Endodermal cell (in vitro differentiated cells): ENCODE measurements at places on chromosomes 11 and 22.

GRCh38 chr11:132886335-132886734 is 646.0 kb downstream of the OPCML start:
- H3K36me3 ChIP-seq: no peaks in the 10 kb centered on the region
- DNase-seq: peak; percentile 85
- no peaks in the 10 kb centered on the region for H3K27me3 ChIP-seq

GRCh38 chr11:35247863-35248262 is 108.9 kb downstream of the CD44 start:
- no peaks in the 10 kb centered on the region for H3K4me1 ChIP-seq
- H3K4me3 ChIP-seq: no peak overlapping the region
- H3K27ac ChIP-seq: no peak overlapping the region
- no peaks in the 10 kb centered on the region for H3K36me3 ChIP-seq

- H3K36me3 ChIP-seq: no peaks in the 10 kb centered on the region
- DNase-seq: no peak
- H3K4me3 ChIP-seq: no peak overlapping the region
- no peaks in the 10 kb centered on the region for H3K4me1 ChIP-seq
Measured at GRCh38 chr11:66967670-66968425, 7.3 kb upstream of the C11orf86 start.

- H3K4me1 ChIP-seq: no peaks in the 10 kb centered on the region
- H3K27me3 ChIP-seq: no peaks in the 10 kb centered on the region
- no peak overlapping the region for H3K4me3 ChIP-seq
- H3K27ac ChIP-seq: no peak overlapping the region
Measured at GRCh38 chr22:25509374-25509791, 55.1 kb upstream of the GRK3 start.

- no peak overlapping the region for H3K27ac ChIP-seq
- H3K36me3 ChIP-seq: no peaks in the 10 kb centered on the region
- peaks cover 40% of the 10 kb centered on the region for H3K27me3 ChIP-seq
- no peaks in the 10 kb centered on the region for H3K4me1 ChIP-seq
Measured at GRCh38 chr22:46058091-46058420, 81.1 kb upstream of the WNT7B start.

- DNase-seq: no peak
- H3K27ac ChIP-seq: no peak overlapping the region
- H3K4me3 ChIP-seq: no peak overlapping the region
- no peaks in the 10 kb centered on the region for H3K4me1 ChIP-seq
Measured at GRCh38 chr11:125057693-125058016, 5.5 kb upstream of the SLC37A2 start.

- no peak overlapping the region for H3K27ac ChIP-seq
- no peaks in the 10 kb centered on the region for H3K27me3 ChIP-seq
- no peak overlapping the region for H3K4me3 ChIP-seq
- no peak for DNase-seq
- no peaks in the 10 kb centered on the region for H3K36me3 ChIP-seq
Measured at GRCh38 chr22:49599039-49599438, 228.6 kb downstream of the BRD1 start.

DNA sequence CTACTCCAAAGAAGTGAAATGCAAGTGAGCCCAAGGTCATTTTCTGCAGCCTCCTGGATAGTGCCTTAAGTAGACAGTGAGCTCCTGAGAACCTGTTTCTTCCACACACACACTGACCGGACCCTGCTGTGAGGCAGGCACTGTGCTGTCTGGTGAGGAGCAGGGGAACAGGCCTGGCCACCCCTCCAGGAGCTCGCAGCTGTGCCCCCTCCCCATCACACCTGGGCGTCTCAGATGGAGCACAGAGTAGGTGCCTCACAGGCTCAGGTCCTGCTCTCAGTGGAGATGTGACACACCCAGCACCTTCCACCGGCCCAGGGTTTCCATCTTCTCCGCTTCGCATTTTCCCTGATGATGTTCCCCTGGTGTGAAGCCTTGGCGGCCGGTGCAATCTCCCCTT is 174.9 kb downstream of the ST3GAL4 start:
- no peaks in the 10 kb centered on the region for H3K27me3 ChIP-seq
- no peak overlapping the region for H3K27ac ChIP-seq
- no peak for DNase-seq
